ENCODE measurements at places on chromosomes 3 and 15.

- no peak for DNase-seq
Measured at GRCh38 chr3:63656786-63657185, 4.3 kb downstream of the SNTN start.

DNA sequence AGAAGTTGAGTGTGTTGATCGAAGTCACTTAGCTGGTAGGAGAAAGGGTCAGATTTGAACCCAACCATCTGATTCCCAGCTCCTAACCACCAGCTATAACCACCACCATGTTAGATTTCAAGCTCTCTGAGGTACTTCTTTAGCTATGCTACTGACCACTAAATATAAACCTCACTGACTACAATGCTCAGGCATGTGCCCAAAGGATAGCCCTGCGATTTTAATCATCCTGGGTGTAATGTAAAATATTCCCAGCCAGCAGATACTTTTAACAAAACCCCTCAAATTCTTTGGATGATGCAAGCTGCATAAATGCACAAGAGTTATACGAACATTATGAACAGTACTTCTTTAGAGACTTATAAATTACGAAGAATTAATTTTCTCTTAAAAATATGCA lies 115.2 kb upstream of the TSC22D2 start:
- no peak for DNase-seq

DNA sequence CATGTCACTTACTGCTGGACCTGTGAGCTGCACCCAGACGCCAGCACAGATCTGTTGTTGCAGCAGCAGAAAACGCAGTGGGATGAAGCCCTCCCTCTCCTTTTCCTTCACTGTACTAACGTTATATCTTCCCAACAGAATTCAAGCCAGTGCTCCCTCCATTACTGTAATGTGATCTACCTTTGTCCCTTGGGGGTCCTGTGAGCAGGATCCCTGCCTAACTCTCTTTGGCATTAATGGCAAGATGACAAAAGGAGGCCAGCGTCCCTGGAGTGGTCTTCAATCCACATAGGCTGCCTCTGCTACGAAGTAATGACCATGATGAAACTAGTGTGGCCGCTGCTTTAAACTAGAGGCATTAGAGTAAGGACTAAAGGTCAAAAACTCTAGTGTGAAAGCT lies 69.3 kb upstream of the SOX14 start:
- no peak for DNase-seq

- no peak for DNase-seq
Measured at GRCh38 chr3:11716573-11717290, 73.0 kb upstream of the VGLL4 start.

DNA sequence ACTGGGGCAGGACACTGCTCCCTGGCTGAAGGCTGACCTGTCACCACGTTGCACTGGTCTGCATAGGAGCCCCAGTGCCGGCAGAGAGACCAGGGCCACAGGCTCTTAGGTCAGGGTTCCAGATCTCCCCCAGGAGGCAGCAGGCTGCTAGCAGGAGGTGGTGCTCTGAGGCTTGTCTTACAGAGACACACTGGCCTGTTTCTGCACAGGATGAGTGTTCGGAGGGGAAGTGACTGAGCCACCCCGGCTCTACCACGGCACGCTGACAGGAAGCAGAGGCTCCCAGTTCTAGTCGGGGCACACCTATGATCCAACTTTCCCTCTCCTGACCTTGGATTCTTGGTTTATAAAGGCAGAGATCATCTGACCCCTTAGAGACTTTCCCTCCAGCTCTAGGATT lies 8.6 kb downstream of the FBXL22 start:
- no peak for DNase-seq

DNA sequence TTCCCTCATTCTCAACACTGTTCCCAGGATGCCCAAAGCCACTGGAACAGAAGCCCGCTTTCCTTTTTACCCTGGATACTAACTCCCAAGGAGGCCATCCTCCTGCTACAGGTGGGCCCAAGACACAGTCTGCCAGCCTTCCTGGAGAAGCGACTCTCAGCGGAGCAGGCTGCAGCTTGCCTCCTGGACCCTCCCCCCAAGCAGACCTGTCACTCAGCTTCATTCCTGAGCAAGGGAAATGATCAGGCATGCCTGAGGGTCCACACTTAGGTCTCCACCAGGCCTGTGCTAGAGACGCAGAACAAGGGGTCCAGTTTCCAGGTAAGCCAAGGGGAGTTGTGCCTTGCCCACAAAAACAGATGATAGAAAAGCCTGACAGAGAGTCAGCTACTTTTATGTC lies 62.8 kb downstream of the SLCO2A1 start:
- no peak for DNase-seq

DNA sequence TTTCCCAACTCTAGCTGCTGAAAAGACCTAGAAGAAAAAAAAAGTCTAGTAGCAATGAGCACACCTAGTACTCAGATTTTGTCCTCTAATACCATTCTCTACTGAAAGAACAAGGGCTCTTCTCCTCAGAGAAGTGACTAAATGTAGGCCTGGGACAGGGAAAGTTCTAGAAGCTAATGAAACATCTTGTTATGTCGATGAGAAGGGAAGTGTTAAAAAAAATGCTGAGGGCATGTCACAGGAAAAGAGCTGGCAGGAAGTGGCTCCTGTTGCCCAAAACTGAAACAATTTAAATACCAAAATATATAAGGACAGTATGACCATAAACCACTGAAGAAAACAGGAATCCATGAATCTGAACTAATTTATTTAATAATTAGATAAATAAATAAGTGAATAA lies 581.4 kb upstream of the TBL1XR1 start:
- DNase-seq = no peak

DNA sequence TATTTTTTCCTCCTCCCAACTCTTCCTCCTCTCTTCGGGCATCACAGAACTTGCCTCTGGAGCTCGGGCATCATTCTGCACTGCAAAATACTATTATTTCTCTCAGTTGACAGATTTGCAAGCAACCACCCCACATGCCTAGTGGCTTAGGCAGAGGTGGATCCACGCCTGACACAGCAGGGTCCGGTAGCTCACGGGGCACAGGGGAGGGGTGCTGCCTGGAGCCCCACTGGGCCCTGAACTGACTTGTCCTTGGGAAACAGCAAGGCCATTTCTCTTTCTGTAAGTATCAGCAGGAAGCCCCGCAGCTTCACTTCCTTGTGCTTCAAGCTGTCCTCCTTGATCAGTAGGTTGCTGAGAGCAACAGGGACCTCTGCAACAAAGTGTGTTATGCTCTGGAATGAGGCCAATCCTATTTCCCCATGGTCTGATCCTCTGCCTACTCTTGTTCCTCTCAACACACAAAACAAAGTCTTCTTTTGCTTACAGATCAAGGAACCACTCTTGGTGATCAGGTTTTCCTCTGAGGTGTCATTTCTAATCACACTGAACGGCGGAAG lies 69.1 kb downstream of the FAM174B start:
- no peak for DNase-seq

Data from frontal cortex (tissue), 4 donors.